ENCODE measurements at places on chromosomes 12 and 14. TPM values are rescaled to one million over a fixed set of nuclear protein-coding genes. Genes with fewer than 3 reads are reported as not detected.

DNA sequence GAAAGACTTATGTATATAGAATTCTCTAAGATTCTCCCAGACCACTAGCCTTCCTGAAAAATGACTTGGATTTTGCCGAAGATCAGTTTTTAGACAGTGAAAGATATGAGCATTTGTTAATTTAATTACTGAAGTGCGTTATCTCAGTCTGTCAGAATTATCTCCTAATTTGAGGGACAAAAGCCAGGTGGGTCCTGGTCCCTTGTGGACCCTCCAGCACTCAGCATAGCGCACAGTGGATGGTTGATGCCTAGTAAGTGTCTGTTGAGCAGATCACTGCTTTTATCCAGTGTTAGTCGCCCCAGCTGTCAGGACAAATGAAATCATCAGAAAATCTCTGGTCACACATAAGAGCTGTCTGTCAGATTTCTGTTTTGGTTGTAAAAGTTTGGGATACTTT is 80.4 kb downstream of the EML1 start:
- no peak overlapping the region for H3K4me3 ChIP-seq
- no peak overlapping the region for H3K27ac ChIP-seq
- no peak for DNase-seq
- no peaks in the 10 kb centered on the region for H3K4me1 ChIP-seq
- no peaks in the 10 kb centered on the region for H3K36me3 ChIP-seq
- no peaks in the 10 kb centered on the region for H3K27me3 ChIP-seq

GRCh38 chr12:1806301-1807086 is 13.9 kb upstream of the LRTM2 start:
- H3K36me3 ChIP-seq = no peaks in the 10 kb centered on the region
- H3K4me1 ChIP-seq = peaks cover 32% of the 10 kb centered on the region
- H3K4me3 ChIP-seq = no peak overlapping the region
- peak; percentile 73 for DNase-seq

- no peaks in the 10 kb centered on the region for H3K36me3 ChIP-seq
- no peaks in the 10 kb centered on the region for H3K27me3 ChIP-seq
- H3K27ac ChIP-seq = no peak overlapping the region
- no peaks in the 10 kb centered on the region for H3K4me1 ChIP-seq
- no peak overlapping the region for H3K4me3 ChIP-seq
Observed at GRCh38 chr14:36204461-36205073, 28.0 kb upstream of the PTCSC3 start.

- peak overlapping the region; percentile 84 for H3K27ac ChIP-seq
- no peaks in the 10 kb centered on the region for H3K36me3 ChIP-seq
- no peaks in the 10 kb centered on the region for H3K27me3 ChIP-seq
- H3K4me1 ChIP-seq = peaks cover 56% of the 10 kb centered on the region
- no peak overlapping the region for H3K4me3 ChIP-seq
- DNase-seq = no peak
Observed at GRCh38 chr12:49666176-49666575, 41.0 kb downstream of the FMNL3 start.

- peak overlapping the region; percentile 88 for H3K27ac ChIP-seq
- H3K4me1 ChIP-seq = peaks cover 30% of the 10 kb centered on the region
- H3K27me3 ChIP-seq = no peaks in the 10 kb centered on the region
- H3K36me3 ChIP-seq = no peaks in the 10 kb centered on the region
- peak; percentile 95 for DNase-seq
Observed at GRCh38 chr12:12786706-12787601, 1.5 kb downstream of the APOLD1 start.

- no peaks in the 10 kb centered on the region for H3K27me3 ChIP-seq
- H3K4me3 ChIP-seq = no peak overlapping the region
- H3K4me1 ChIP-seq = no peaks in the 10 kb centered on the region
- no peak for DNase-seq
- no peak overlapping the region for H3K27ac ChIP-seq
- H3K36me3 ChIP-seq = no peaks in the 10 kb centered on the region
Observed at GRCh38 chr12:71312768-71313403, 126.7 kb upstream of the LGR5 start.

DNA sequence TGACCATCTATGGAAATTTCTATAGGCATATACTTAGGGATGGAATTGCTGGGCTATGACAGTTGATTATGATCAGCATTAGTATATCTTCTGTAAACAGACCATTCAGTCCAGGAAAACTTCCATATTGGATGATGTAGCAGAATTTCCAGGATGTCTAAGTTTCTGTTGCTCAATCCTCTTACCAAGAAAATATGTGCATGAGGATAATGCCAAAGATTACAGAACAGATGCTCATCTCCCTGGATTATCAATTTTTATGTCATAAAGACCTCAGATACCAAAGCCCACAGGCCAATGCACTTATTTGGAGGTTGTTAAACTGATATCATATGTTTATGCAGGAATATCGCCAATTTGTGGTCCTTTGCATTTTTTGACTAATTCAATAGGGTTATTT is 354.4 kb upstream of the FLRT2 start:
- H3K27me3 ChIP-seq = no peaks in the 10 kb centered on the region
- H3K27ac ChIP-seq = no peak overlapping the region
- no peak for DNase-seq
- H3K4me1 ChIP-seq = no peaks in the 10 kb centered on the region
- H3K4me3 ChIP-seq = no peak overlapping the region

- no peaks in the 10 kb centered on the region for H3K4me1 ChIP-seq
- H3K27me3 ChIP-seq = no peaks in the 10 kb centered on the region
- H3K36me3 ChIP-seq = no peaks in the 10 kb centered on the region
- DNase-seq = no peak
Observed at GRCh38 chr14:71203306-71203705, 296.0 kb downstream of the PCNX1 start.

- peaks cover 7% of the 10 kb centered on the region for H3K27me3 ChIP-seq
- H3K4me1 ChIP-seq = peaks cover 6% of the 10 kb centered on the region
- H3K36me3 ChIP-seq = no peaks in the 10 kb centered on the region
- no peak overlapping the region for H3K27ac ChIP-seq
Observed at GRCh38 chr12:49944046-49944445, 6.5 kb upstream of the AQP2 start.

DNA sequence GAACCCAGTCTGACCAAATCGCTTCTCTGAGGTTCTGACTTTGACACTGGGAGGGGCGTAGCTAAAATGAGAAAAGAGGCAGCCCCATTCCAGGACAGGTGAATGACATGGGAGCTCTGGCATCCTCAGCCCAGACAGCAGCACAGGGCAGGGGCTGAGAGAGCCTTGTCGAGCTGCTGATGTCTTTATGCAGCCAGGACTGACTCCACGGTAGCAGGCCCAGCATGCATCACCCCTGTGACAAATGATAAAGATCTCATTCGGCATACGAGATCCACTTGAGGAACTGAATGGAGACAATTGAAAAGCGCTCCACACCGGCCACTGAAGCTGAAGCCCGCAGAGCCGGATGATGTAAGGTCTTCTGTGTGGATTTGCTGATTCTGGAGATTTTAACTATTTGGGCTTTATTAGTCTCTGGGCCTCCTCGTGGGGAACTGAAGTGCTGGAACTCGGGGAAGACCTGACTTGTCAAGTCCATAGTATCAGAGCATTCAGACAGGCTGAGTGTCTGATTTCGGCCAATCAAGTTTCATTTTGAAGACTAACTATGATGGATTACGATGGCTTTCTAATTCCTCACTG is 56.9 kb upstream of the MAP1LC3B2 start:
- no peak overlapping the region for H3K27ac ChIP-seq
- H3K36me3 ChIP-seq = no peaks in the 10 kb centered on the region
- H3K4me1 ChIP-seq = no peaks in the 10 kb centered on the region

GRCh38 chr14:48974994-48975393 is 611.2 kb downstream of the RPS29 start:
- DNase-seq = no peak
- H3K4me3 ChIP-seq = no peak overlapping the region
- no peak overlapping the region for H3K27ac ChIP-seq
- H3K27me3 ChIP-seq = no peaks in the 10 kb centered on the region
- no peaks in the 10 kb centered on the region for H3K4me1 ChIP-seq

- H3K4me1 ChIP-seq = peaks cover 49% of the 10 kb centered on the region
- no peaks in the 10 kb centered on the region for H3K27me3 ChIP-seq
- H3K4me3 ChIP-seq = no peak overlapping the region
- peak; percentile 96 for DNase-seq
- peak overlapping the region; percentile 88 for H3K27ac ChIP-seq
- peaks cover 10% of the 10 kb centered on the region for H3K36me3 ChIP-seq
Observed at GRCh38 chr14:75542588-75543091, 20.4 kb downstream of the BATF start.

GRCh38 chr12:62908674-62909073 is 26.3 kb downstream of the PPM1H start:
- no peak overlapping the region for H3K27ac ChIP-seq
- no peak overlapping the region for H3K4me3 ChIP-seq
- H3K27me3 ChIP-seq = no peaks in the 10 kb centered on the region

GRCh38 chr14:101072070-101072469 is 168.5 kb upstream of the RTL1 start:
- no peak for DNase-seq
- H3K27ac ChIP-seq = no peak overlapping the region
- H3K4me3 ChIP-seq = no peak overlapping the region
- peaks cover 9% of the 10 kb centered on the region for H3K27me3 ChIP-seq
- peaks cover 19% of the 10 kb centered on the region for H3K4me1 ChIP-seq

GRCh38 chr14:61887628-61888027 is 125.4 kb downstream of the SNAPC1 start:
- no peaks in the 10 kb centered on the region for H3K36me3 ChIP-seq
- DNase-seq = no peak
- no peaks in the 10 kb centered on the region for H3K27me3 ChIP-seq
- no peak overlapping the region for H3K4me3 ChIP-seq
- H3K4me1 ChIP-seq = peaks cover 62% of the 10 kb centered on the region

DNA sequence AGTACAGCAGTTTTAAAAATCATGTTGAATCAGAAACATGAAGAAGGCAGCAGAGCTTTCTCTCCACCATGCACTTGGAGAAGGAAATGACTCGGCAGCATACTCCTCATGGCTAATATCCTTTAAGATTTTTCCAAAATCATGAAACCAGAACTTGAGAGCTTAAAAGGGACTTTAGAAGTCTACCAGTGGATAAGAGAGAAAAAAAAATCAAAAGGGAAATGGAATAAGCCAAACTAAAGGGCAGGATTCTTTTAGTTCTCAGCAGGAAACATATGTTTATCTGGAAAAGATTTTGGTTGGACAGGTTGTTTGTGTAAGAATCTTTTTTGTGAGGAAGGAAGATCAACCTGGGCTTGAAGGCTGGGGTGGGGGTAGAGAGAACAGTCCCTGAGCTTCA is 111.8 kb downstream of the PRKCH start:
- H3K27ac ChIP-seq = no peak overlapping the region
- H3K27me3 ChIP-seq = no peaks in the 10 kb centered on the region
- peaks cover 96% of the 10 kb centered on the region for H3K4me1 ChIP-seq
- no peak for DNase-seq

GRCh38 chr14:102953100-102953499 is 30.6 kb downstream of the AMN start:
- no peak for DNase-seq
- H3K4me1 ChIP-seq = peaks cover 14% of the 10 kb centered on the region
- no peak overlapping the region for H3K27ac ChIP-seq

GRCh38 chr14:30214461-30215090 is 286.9 kb upstream of the PRKD1 start:
- no peaks in the 10 kb centered on the region for H3K27me3 ChIP-seq
- no peaks in the 10 kb centered on the region for H3K4me1 ChIP-seq
- DNase-seq = no peak

CD163 gene
- 266 TPM for total RNA-seq

TMEM120B gene
- total RNA-seq = 7.0 TPM

RNASE13 gene
- total RNA-seq = 0.30 TPM

YARS2 gene
- total RNA-seq = 20.3 TPM

DUSP6 gene
- total RNA-seq = 104 TPM

LRFN5 gene
- 1.6 TPM for total RNA-seq

ASPG gene
- not detected for total RNA-seq

GALNT16 gene
- 10.4 TPM for total RNA-seq

KRT71 gene
- total RNA-seq = not detected
